ENCODE measurements at places on chromosomes 3 and 15.

GRCh38 chr3:25166016-25166415 lies 262.0 kb upstream of the RARB start:
- no peak for DNase-seq

DNA sequence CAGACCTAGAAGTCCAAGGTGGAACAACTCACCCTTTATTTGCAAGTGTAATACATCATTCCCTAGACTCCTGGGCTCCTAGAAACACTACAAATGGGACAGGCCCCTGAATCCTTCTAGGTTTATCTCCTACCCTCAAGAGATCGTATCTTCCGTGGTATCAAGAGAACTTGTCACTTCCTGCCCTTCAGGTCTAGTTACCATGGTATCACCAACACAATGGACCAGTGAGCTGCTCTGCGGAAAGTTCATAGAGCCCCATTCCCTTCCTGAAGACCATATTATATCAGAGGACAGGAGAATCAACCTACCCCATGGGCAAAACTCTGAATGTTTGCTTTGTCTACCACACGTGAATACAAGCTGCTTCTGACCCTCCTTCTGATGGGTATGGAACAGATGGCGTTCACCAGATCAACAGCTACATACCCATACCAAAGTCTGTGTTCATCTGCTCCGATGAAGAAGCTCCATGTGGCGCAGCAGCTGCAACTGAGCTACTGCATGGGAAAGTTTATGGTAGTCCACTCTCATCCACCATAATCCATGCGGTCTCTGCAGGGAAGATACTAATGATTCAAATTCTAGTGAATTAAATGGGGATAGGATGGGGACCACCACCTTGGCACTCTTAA lies 84.6 kb upstream of the KLF13 start:
- no peak for DNase-seq

DNA sequence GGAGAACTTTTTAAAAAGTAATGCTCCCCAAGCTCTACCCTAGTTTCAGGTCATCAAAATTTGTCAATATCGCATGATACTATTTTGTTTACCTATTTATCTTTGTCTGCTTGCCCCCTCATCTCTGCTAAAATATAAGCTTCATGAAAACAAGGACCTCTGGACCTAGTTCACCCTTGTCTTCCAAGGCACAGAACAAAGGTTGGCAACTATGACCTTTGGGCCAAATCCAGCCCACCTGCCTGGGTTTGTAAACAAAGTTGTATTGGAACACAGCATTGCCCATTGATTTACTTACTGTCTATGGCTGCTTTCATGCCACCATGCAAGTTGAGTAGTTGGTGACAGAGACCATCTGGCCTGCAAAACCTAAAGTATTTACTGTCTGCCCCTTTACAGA lies 462.2 kb upstream of the SUCLG2 start:
- no peak for DNase-seq

- no peak for DNase-seq
Observed at GRCh38 chr3:178517665-178518334, 18.4 kb upstream of the KCNMB2 start.

GRCh38 chr15:62390791-62391640 lies 225.9 kb upstream of the C2CD4B start:
- peak; percentile 61 for DNase-seq

DNA sequence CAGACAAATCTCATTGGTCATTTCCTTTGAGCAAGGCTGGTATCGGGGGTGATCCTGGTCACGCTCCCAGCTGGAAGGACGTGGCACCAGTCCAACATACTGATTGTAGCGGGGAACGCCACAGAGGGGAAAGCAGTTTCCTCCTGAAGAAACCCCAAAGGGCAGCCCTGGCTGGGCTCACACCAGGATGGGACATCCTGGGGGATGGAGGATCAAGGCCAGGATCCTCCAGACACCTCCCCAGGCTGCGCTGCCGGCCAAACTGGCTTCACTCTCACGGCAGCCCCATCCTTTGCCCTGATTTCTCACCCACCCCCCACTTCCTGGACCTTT lies 36.6 kb downstream of the MUC20 start:
- DNase-seq, result no peak

GRCh38 chr3:13700362-13700761 lies 151.4 kb downstream of the FBLN2 start:
- peak; percentile 47 for DNase-seq

- no peak for DNase-seq
Observed at GRCh38 chr15:61035311-61035710, 193.8 kb downstream of the RORA start.

- peak; percentile 95 for DNase-seq
Observed at GRCh38 chr3:10594915-10595314, 89.5 kb upstream of the ATP2B2 start.

DNA sequence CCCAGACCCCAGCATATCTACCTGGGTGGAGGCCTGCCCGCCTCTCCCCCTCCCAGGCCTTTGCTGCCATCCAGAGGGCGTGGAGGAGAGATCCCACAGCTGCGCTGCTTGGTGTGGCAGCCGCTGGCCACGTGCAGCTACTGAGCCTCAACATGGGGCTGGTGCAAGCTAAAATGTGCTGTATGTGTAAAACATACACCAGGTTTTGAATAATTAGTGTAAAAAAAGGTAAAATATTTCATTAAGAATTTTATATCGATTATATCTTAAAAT lies 95.8 kb downstream of the SEC22A start:
- no peak for DNase-seq

DNA sequence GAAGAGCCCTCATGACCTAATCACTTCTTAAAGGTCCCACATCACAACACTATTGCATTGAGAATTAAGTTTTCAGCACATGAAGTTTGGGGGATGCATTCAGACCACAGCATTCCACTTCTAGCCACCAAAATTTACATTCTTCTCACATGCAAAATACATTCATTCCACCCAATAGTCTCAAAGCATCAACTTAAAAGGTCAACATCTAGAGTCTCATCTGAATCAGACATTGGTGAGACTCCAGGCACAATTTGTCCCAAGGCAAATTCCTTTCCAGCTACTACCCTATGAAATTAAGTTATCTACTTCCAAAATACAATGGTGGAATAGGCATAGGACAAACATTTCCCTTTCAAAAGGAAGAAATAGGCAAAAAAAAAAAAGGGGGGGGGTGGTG lies 64.9 kb downstream of the PLSCR2 start:
- no peak for DNase-seq

DNA sequence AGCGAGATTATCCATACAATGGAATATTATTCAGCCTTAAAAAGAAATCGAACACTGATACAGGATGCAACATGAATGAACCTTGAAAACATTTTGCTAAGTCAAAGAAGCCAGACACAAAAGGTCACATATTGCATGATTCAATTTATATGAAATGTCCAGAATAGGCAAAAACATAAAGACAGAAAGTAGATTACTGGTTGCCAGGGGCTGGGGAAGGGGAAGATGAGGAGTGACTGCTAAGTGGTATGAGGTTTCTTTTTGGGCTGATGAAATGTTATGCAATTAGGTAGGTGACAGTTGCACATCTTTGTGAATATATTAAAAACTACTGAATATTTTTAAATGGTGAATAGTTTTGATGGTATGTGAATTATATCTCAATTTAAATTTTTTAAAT lies 38.3 kb downstream of the LRRFIP2 start:
- DNase-seq, result no peak

DNA sequence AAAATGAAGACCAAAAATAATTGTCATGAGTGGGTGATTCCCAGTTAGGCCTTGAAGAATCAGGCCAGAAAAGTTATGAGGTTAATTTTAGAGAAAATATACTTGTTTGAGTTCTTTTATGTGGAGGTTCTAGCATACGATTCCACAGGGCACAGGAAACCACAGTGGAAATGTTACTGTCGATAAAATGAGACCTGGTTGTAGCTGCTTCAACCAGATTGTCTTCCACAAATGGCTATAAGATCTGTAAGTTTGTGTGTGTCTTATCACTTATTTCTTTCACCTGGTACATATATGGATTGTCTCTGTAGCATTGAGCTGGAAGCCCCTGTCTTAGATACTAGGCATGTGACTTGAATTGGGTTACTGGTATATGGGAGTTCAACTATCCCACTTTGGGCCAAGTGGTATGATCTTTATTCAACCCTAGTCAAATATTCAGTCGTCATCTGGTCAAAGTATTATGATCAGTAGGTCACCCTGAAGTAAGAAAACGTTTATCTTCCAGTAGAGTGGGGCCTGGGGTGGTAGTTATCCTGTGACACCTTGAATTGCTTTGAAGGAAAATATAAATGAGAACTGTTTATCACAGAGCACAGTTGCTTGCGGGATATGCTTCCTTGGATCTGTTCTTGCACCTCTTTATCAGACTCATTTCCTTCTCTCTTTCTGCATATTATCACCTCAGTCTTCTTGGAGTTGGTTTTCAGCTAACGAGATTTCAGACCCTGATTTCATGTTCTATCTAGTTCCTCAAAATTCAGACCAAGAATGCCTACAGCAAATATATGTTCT lies 21.5 kb upstream of the ZNF609 start:
- no peak for DNase-seq

DNA sequence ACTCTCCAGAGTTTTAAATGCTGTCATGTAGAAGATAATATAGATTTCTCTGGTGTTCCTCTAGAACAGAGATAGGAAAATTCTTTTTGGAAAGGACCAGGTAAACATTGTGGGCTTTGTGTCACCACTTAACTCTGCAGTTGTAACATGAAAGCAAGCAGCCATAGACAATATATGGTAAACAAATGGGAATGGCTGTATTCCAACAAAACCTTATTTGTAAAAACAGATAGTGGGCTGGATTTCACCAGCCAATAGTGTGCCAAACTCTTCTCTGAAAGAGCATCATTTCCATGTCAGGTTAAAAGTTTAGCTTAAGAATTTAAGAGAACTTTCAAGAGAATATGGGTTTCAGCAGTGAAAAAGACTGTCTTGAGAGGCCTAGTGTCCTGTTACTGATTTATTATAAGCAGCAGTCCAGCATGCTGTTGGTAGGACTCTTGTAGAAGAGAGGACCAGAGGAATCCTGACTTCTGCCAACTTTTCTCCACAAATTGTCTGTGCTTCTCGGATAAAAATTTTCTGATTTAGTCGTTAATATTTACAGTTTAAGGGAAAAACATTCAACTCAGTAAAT lies 107.7 kb downstream of the TCF12 start:
- no peak for DNase-seq

DNA sequence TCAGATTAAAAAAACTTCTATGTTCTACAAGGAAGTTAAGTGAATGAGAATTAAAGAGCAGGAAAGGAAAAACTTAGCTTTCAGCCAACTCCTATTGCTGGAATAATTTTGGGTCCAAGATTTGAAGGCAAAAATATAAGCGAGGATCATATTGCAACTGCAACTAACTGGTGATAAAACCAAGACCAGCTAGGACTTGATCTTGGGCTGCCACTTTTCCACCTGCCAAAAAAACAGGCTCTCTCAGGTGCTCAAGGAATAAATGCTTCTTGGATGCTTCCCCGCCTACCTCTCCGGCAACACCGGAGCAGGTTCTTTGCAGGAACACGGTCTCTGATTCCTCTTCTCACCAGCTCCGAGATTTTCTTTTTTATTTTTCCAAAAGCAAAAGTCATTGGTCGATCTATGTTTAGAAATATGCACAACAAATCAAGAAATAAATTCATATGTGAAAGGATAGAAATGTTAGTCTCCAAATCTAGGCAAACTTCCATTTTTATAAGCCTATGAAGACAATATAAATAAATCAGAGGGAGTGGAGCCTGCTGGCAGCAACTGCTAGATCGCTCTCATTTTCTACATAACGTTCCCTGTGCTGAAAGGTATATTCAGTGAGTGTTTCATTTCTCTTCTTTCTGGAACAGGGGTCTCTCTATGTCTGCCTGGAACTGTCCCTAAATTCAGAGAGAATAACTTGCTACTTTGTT lies 241.9 kb downstream of the NTRK3 start:
- DNase-seq, result no peak

DNA sequence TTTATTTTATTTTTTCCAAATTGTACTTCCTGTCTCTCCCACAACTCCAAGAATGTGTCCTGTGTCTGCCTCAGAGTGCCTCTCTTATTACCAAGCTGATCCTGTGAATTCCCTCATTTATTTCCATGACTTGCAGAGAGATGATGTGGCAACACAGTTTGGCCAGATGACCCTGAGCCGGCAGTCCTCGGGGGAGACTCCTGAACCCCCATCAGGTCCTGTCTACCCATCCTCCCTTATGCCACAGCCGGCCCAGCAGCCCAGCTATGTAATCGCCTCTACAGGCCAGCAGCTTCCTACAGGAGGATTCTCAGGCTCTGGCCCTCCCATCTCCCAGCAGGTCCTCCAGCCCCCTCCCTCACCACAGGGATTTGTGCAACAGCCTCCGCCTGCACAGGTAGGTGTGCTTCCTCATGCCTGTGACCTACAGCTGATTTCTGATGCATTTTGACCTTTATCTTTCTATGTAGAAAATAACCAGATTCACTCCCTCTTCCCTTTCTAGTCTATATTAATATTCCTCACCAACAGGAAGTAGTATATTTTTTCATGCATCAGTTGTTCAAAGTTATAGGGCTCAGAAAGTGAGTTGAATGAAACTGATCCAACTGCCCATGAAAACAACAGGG lies 100.0 kb downstream of the ARPP21 start:
- DNase-seq, result peak; percentile 13

DNA sequence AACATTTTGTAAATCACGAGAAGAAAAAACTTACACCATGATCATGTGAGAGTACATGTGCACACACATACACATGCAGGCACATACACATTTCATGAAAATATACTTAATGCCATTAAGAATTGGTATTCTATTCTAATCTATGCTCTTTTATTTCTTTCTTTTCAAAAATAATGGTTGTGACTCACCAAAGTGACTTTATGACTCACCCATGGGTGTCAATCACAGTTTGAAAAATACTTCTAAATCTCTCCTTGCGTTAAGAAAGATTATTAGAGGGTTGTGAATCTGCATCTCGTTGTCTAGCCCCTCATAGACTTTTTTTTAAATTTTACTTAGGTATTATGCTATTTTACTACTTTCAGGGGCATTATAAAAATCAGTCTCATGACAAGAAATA lies 254.2 kb downstream of the TUSC7 start:
- no peak for DNase-seq

GRCh38 chr15:88982304-88982945 lies 69.2 kb upstream of the MFGE8 start:
- no peak for DNase-seq

- no peak for DNase-seq
Observed at GRCh38 chr15:81562986-81563385, 189.0 kb upstream of the TMC3 start.

DNA sequence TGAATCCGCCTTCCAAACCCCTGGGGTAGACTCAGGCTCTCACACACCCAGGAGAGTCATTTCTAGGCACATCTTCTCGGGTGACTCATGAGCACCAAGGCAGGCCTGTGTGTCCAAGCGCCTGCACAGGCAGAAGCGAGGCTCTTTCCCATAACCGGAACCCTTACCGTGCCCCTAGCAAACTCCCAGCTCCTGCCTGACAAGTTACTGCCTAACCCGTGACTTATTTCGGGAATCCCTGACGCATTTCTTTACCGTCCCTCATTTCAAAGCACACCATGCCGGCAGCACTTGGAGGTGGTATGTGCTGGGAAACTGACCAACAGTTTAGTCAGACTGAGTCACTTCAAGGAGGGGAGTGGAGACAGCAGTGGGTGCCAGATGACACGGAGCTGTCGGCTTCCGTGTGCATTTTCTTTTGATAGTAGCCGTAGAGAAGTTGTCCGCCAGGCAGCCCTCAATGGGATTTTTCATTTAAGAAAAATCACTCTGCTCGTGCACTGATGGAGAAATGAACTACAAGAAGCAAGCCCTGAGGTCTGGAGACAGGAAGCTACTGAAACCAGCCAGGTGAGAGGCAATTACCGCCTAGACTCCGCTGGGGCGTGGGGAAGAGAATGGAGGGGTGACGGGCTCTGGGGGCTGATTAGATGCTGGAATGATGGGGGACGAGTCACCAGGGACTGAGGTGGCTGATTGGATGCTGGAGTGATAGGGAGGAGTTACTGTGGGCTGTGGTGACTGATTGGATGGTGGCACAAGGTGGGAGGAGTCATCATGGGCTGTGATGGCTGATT lies 17.3 kb upstream of the HRH1 start:
- DNase-seq, result no peak

Measured in nephron progenitor cell (in vitro differentiated cells).